Activated T-helper 1 cell treated with anti-CD3 and anti-CD28 coated beads, Interleukin-12 subunit alpha, Interleukin-12 subunit beta, Interleukin-2, Interleukin-4 antibody, amounts not matched to agents 30 ng/mL and 10 ng/mL and 1 ng/mL, durations not matched to agents 14 hours and 24 hours and 36 hours (primary cell): ENCODE measurements at places on chromosomes 12 and 14. TPM values are rescaled to one million over a fixed set of nuclear protein-coding genes. Genes with fewer than 3 reads are reported as not detected.

DNA sequence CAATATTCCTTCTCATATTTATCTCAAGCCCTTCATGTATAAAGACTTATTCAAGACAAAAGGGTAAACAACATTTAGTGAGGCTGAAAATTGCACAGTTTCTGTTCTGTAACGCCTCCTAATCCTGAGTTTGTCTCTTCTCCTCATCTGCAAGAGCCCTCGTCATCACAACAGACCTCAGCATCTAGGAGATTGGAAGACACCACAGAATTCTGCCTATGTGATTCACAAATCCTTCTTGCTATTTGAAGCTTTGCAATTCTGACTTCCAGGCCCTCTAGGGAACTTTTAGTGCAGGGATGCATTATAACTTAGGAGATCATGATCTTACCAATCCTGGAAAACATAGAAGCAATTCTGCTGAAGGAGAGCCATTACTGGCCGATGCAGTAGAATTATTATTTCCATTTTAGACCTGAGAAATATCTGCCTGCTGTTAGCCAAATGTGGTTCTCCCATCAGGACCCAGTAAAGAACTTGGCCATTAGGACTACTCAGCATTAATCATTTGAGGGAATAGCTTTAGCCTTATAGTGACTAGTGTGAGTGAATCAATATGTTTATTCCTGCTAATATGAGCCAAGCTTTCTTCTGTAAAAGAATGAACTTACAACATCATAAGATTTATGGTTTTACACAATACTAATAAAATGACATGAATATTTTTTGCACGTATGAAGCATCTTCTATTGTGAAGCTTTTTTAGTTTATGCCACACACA is 119.5 kb downstream of the ANO4 start:
- no peak overlapping the region for H3K4me3 ChIP-seq
- no peaks in the 10 kb centered on the region for H3K4me1 ChIP-seq
- H3K36me3 ChIP-seq, result no peaks in the 10 kb centered on the region
- DNase-seq, result no peak
- no peaks in the 10 kb centered on the region for H3K27me3 ChIP-seq
- no peak overlapping the region for H3K27ac ChIP-seq

Gene GPRC5A
- total RNA-seq, result not detected in 2 replicates

- H3K4me1 ChIP-seq, result no peaks in the 10 kb centered on the region
- H3K36me3 ChIP-seq, result no peaks in the 10 kb centered on the region
- H3K27ac ChIP-seq, result no peak overlapping the region
- H3K4me3 ChIP-seq, result no peak overlapping the region
Observed at GRCh38 chr14:74048281-74048680, 29.1 kb downstream of the BBOF1 start.

DNA sequence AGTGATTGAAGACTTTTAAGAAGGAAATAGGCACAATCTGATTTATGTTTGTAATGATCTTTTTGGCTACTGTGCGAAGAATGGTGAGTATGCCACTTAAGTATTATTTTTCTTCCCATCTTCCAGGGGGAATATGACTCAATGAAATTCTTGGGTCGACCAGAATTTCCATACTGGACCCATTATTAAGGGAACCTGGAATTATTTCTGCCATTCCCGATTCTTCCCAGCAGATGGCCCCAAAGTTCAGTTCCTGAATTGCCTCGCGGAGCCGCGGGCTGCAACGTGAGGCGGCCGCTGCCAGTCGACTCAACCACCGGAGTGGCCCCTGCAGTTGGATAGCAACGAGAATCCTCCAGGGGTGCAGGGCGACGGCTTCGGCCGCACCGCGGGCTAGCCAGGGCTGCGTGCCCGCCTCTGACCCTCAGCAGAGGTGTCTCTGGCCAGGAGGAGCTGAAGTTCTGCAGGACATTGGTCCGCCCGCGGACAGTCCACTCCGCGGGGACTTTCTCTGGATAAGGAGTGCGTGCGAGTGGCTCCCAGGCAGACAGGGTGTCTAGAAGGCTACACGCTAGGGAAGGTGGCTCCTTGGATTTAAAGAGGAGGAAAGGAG is 628 bp upstream of the TSHR start:
- peaks cover 52% of the 10 kb centered on the region for H3K4me1 ChIP-seq
- peaks cover 9% of the 10 kb centered on the region for H3K36me3 ChIP-seq
- H3K27ac ChIP-seq, result peak overlapping the region; percentile 62
- peaks cover 29% of the 10 kb centered on the region for H3K27me3 ChIP-seq
- H3K4me3 ChIP-seq, result peak overlapping the region; percentile 88
- DNase-seq, result peak; percentile 67
